ENCODE measurements at places on chromosomes 6 and 20. TPM values are rescaled to one million over a fixed set of nuclear protein-coding genes. Genes with fewer than 3 reads are reported as not detected.

Gene CST2
- total RNA-seq, result not detected

Gene CGA
- not detected for total RNA-seq

Gene CDYL
- 22.6 TPM for total RNA-seq

Gene OR2J3
- total RNA-seq, result not detected

Gene PGC
- total RNA-seq, result not detected

Gene TDRD6
- not detected for total RNA-seq

Gene OLIG3
- total RNA-seq, result not detected

Gene PMEPA1
- total RNA-seq, result 0.58 TPM

Gene SRXN1
- total RNA-seq, result 65.4 TPM

Gene ADGRF4
- total RNA-seq, result not detected

Gene FOXC1
- total RNA-seq, result 10.2 TPM

Gene FOXP4
- total RNA-seq, result 2.6 TPM

Gene IL17F
- total RNA-seq, result not detected
